ENCODE measurements at places on chromosomes 13 and 19.

- no peak for DNase-seq
Observed at GRCh38 chr13:48564056-48564455, 31.2 kb upstream of the RCBTB2 start.

DNA sequence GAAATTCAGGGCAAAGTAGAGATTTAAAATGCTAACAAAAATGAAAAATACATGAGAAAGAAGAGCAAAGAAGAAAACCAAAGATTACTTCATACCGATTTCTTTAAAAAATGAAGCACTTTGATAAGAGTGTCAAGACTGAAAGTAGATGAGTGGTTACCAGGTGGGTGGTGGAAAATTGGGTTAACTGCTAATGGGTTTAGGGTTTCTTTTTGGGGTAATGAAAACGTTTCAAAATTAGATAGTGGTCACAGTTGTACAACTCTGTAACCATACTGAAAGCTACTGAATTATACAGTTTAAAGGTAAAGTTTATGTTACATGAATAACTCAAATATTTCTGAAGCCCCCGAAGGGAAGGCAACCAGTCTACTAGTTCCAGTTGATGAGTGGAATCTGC, 179.4 kb downstream of the NDFIP2 start:
- no peak for DNase-seq

DNA sequence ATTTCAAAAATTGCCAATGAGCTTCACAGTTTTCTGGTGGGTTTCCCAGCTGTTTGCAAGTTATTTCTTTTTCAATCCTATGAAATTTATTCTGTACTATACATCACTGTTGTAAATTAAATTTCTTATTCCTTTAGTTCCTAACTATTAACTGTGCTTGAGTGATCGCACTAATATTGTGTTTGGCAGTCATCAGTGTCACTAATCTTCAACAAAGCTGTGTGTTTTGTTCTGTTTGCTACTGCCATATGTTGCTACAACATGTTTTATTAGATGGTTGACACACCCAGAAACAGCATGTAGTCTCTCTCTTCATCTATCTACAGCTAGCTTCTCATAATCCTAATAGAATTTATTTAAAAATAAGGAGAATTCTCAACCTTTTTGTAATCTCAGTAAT, 453.6 kb upstream of the PRR20A start:
- no peak for DNase-seq

GRCh38 chr19:31572976-31573298, 223.7 kb upstream of the TSHZ3 start:
- DNase-seq: no peak

DNA sequence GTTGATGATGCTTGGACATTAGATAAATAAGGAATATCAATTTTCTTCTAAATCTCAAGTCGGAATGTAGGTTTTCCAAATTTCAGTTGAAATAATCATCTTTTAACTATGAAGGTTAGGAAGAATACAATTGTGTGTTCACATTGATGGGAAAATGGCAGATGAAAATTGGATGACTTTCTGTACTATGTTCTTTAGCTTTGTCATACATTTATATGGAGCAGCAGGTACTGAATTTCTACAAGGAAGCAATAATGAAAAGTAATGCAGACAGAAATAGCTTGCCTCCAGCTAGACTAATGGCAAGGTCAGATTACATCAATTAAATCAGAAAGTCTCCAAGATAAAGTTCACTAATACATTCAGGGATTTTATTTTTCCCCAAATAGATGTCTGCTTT, 1423.7 kb upstream of the PCDH20 start:
- no peak for DNase-seq

GRCh38 chr19:4693471-4694121, 23.5 kb upstream of the MYDGF start:
- no peak for DNase-seq

- DNase-seq: no peak
Observed at GRCh38 chr13:101398191-101398590, 18.1 kb downstream of the NALCN start.

GRCh38 chr19:58374200-58374599, 6.6 kb downstream of the ZNF837 start:
- DNase-seq: no peak
